A549 treated with DMSO at 1 μM for 4 hours (cell line): ENCODE measurements at places on chromosomes 12 and 14. TPM values are rescaled to one million over a fixed set of nuclear protein-coding genes. Genes with fewer than 3 reads are reported as not detected.

The GPATCH2L gene
- 21.1 to 27.7 TPM (median 23.2 TPM) in 5 replicates for total RNA-seq

The ZNF891 gene
- 0.32 to 0.55 TPM (median 0.47 TPM) in 5 replicates for total RNA-seq

The TMEM229B gene
- total RNA-seq, result 0.14 to 0.24 TPM (median 0.20 TPM) in 5 replicates

The HOXC9 gene
- 7.6 to 12.5 TPM (median 11.6 TPM) in 5 replicates for total RNA-seq

The VASH1 gene
- total RNA-seq, result 3.8 to 5.0 TPM (median 4.0 TPM) in 5 replicates

The FAM186B gene
- total RNA-seq, result 0.08 to 0.16 TPM (median 0.12 TPM) in 5 replicates

The OR4K13 gene
- total RNA-seq, result not detected in 5 replicates

The KRT2 gene
- total RNA-seq, result 0.04 TPM in 1 of 5 replicates, not detected in the others

The DGKA gene
- 13.7 to 22.6 TPM (median 17.9 TPM) in 5 replicates for total RNA-seq

The CLMN gene
- total RNA-seq, result 4.3 to 6.2 TPM (median 5.8 TPM) in 5 replicates

The NFATC4 gene
- total RNA-seq, result 0.10 to 0.38 TPM (median 0.20 TPM) in 4 of 5 replicates, not detected in the other

The RAD9B gene
- 0.08 to 0.46 TPM (median 0.20 TPM) in 5 replicates for total RNA-seq

The KCNMB4 gene
- 0.12 to 0.26 TPM (median 0.15 TPM) in 5 replicates for total RNA-seq

The TTC6 gene
- total RNA-seq, result 0.36 to 0.78 TPM (median 0.44 TPM) in 5 replicates

The PTMS gene
- total RNA-seq, result 682 to 907 TPM (median 824 TPM) in 5 replicates

The NR1H4 gene
- total RNA-seq, result 0.08 to 0.10 TPM (median 0.08 TPM) in 3 of 5 replicates, not detected in the others

The APOF gene
- total RNA-seq, result not detected in 5 replicates

The PTGER2 gene
- 1.2 to 2.1 TPM (median 1.7 TPM) in 5 replicates for total RNA-seq

The HRK gene
- total RNA-seq, result 0.52 to 0.83 TPM (median 0.61 TPM) in 5 replicates

The E2F7 gene
- total RNA-seq, result 7.0 to 11.0 TPM (median 9.0 TPM) in 5 replicates

The TPPP2 gene
- not detected in 5 replicates for total RNA-seq

The KRT5 gene
- total RNA-seq, result 0.11 to 0.47 TPM (median 0.18 TPM) in 5 replicates

The TBC1D30 gene
- 1.9 to 2.5 TPM (median 2.0 TPM) in 5 replicates for total RNA-seq

The CIROP gene
- not detected in 5 replicates for total RNA-seq

The ERGIC2 gene
- total RNA-seq, result 67.8 to 90.4 TPM (median 77.4 TPM) in 5 replicates

The LDHB gene
- 1,458 to 1,601 TPM (median 1,570 TPM) in 5 replicates for total RNA-seq

The ADAM21 gene
- 0.06 TPM in 2 of 5 replicates, not detected in the others for total RNA-seq

The SAMD15 gene
- 2.2 to 2.8 TPM (median 2.4 TPM) in 5 replicates for total RNA-seq

The PLEKHG7 gene
- total RNA-seq, result 0.02 to 0.16 TPM in 2 of 5 replicates, not detected in the others

The ADGRD1 gene
- 0.25 to 0.71 TPM (median 0.36 TPM) in 5 replicates for total RNA-seq

The CACNA1C gene
- total RNA-seq, result 0.02 to 0.06 TPM in 2 of 5 replicates, not detected in the others

The KCNH3 gene
- 2.6 to 3.3 TPM (median 3.0 TPM) in 5 replicates for total RNA-seq

The KLRC4 gene
- total RNA-seq, result not detected in 5 replicates

The RPL36AL gene
- 413 to 551 TPM (median 426 TPM) in 5 replicates for total RNA-seq

The PLXNC1 gene
- 0.07 to 0.23 TPM (median 0.07 TPM) in 4 of 5 replicates, not detected in the other for total RNA-seq

The SMOC1 gene
- total RNA-seq, result 16.7 to 26.5 TPM (median 21.2 TPM) in 5 replicates

The AVPR1A gene
- total RNA-seq, result 0.02 to 0.05 TPM (median 0.02 TPM) in 3 of 5 replicates, not detected in the others

The KLRK1 gene
- not detected in 5 replicates for total RNA-seq

The ACSM4 gene
- not detected in 5 replicates for total RNA-seq

The ATP2A2 gene
- total RNA-seq, result 298 to 377 TPM (median 359 TPM) in 5 replicates

The SCN8A gene
- total RNA-seq, result 1.4 to 2.5 TPM (median 2.1 TPM) in 5 replicates

The NUAK1 gene
- total RNA-seq, result 12.8 to 14.5 TPM (median 13.0 TPM) in 5 replicates

The PUS7L gene
- total RNA-seq, result 3.4 to 6.0 TPM (median 4.5 TPM) in 5 replicates

The TMEM132C gene
- not detected in 5 replicates for total RNA-seq

The TAS2R42 gene
- not detected in 5 replicates for total RNA-seq

The OTOGL gene
- total RNA-seq, result 0.01 to 0.04 TPM in 2 of 5 replicates, not detected in the others

The FGD6 gene
- 15.6 to 22.8 TPM (median 17.6 TPM) in 5 replicates for total RNA-seq
